Naive thymus-derived CD8-positive, alpha-beta T cell (primary cell): ENCODE measurements at places on chromosomes 11 and 22.

DNA sequence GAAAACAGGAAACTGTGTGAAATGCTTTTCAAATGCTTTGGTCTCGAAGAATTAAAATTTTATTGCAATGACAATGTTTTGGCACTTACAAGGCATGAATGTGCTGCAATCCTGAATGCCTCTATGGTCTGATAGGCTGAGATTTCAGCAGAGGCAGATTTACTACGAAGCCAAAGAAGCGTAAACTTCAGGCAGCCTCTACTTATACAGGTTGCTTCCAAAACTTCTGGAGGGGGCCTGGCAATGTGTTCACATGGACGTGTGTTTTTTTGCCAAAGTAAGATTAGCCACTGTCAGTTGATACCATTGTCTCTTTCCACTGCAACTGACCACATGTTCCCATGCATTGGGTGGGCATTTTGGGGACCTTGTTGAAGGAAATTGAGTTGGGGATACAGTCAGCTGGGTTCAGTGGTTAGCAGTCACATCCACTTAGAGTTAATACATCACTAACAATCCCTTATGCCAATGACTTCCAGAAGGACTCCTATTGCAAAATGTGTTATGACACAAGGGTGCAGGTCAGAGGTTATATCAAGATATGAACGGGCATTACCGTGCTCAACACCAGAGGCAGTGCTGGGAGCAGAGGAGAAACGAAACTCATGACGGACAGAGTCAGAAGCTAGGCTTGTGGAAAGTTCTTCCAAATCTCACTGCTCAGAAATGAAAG lies 48.8 kb downstream of the ABTB2 start:
- no peak for DNase-seq

DNA sequence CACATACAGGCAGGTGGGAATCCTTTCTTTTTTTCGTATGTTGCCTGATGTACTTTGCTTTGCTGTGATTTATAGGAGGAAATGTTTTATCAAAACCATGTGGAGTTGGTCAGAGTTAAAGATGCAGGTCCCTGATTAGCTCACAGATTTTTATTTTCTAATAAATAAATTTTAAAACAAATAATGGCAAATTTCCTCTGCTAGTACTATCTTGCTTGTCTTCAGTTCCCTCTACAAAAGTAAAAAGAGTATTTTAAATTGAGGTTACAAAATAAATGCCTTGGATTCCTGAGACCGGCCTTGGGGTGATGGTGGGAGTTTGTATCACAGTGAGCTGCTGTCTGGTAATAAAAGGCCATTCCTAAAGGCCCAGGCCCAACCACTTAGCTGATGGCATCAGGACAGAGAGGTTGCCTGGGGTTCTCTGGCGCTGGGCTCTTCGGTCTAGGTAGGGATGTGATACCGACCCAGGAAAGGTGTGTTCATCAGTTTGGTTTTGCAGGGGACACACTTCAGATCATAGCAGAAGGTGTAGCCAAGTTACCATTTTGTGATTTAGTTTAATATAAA lies 129.0 kb downstream of the TBC1D22A start:
- DNase-seq = no peak

DNA sequence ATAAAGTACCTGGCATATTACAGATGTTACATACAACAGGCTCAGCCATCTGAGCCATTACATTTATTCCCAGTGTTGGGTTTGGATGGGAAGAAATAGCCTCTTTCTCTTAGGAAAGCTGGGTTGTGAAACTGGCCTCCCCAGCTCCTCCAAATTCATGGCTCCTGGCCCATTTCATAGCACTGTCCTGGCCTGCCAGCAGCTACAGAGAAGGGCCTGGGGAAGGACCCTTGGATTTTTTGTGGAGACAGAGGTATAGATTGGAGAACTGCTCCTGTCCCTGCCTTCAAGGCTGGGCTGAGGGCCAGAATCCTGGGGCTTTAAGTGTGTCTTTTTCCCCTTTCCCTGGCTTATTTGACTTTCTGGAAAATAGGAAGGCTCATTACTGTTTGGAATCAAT lies 18.0 kb downstream of the PKNOX2 start:
- no peak for DNase-seq

DNA sequence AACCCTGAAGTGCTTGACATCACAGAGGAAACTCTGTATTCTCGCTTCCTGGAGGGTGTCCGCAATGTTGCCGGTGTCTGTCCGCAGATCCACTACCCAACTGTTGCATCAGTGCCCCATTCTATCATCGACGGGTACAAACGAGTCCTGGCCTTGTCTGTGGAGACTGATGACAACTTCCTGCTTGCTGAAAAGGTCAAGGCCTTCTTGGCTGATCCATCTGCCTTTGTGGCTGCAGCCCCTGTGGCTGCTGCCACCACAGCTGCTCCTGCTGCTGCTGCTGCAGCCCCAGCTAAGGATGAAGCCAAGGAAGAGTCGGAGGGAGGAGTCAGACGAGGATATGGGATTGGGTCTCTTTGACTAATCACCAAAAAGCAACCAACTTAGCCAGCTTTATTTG lies 42.9 kb upstream of the DAGLA start:
- no peak for DNase-seq

GRCh38 chr22:32493551-32493950 lies 18.9 kb downstream of the FBXO7 start:
- no peak for DNase-seq

GRCh38 chr11:70470127-70470526 lies 71.8 kb downstream of the CTTN start:
- DNase-seq = no peak

GRCh38 chr11:11427140-11427539 lies 74.1 kb upstream of the CSNK2A3 start:
- no peak for DNase-seq

DNA sequence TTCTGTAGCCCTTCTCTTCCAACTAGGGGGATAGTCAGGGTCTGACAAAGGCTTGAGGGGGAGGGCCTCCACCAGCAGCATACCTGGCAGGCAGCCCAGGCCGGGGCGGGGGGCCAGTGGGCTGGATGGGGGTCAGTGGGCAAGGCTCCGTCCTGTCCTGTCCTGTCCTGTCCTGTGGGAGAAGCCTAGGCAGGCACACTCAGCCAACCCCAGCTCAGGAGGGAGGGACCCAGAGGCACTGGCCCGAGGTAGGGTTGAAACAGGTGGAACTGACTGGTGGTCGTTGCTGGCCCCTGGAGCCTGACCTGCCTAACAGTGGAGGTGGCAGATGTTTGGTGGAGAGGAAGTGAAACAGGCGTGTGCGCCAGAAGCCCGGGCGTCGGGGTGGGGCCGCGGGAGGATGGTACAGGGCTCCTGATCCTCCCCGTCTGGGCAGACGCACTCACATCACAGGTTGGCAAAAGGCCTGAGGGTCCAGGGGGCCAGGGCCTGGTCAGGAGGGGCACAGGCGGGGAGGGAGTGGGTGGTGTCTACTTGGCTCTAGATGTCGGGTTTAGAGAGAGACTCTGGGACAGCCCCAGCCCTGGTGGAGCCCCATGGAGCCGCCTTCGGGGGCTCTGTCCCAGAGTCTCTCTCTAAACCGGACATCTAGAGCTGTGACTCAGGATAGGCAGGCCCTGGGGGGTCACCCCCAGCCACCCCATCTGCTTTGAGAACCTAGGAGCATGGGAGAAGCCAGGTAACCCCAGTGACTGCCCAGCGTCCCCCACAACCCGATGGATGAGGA lies 32.5 kb upstream of the GRAMD4 start:
- no peak for DNase-seq

- DNase-seq = no peak
Observed at GRCh38 chr11:32402836-32403235, 32.5 kb downstream of the WT1 start.

- DNase-seq = no peak
Observed at GRCh38 chr22:24727218-24727851, 47.2 kb downstream of the PIWIL3 start.

DNA sequence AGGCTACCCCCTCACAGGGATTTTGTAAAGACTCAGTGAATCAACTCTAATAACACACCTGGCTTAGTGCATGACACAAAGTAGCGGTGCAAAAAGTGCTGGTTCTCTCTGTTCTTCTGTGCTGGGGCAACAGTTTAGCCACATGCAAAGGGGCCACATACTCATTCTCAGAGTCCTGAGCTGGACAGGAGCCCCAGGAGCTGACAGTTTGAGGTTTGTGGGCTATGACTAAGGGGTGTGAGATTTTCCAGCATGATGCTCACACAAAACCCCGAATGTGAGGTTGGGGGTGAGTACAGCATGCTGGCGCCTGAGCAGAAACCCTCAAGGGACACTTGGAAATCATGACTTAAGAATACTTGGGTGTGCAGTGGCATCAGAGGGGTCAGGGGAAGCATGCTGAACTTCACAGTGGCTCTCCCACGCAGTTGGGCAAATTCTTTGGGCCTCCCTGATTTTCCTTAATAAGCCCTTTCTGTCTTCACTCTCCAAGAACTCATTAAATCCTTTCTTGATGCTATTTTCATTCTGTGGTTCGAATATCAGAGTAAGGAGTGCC lies 31.0 kb downstream of the TMPRSS5 start:
- DNase-seq = no peak

DNA sequence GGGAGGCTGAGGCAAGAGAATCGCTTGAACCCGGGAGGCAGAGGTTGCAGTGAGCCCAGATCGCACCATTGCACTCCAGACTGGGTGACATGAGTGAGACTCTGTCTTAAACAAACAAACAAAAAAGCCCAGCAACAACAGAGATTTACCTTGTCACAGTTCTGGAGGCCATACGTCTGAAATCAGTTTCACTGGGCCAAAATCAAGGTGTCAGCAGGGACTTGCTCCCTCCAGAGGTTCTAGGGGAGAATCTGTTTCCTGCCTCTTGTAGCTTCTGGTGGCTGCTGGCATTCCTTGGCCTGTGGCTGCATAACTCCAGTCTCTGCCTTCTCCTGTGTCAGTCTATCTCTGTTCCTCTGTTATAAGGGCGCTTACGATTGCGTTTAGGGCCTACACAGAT lies 1.5 kb downstream of the DDX10 start:
- no peak for DNase-seq

DNA sequence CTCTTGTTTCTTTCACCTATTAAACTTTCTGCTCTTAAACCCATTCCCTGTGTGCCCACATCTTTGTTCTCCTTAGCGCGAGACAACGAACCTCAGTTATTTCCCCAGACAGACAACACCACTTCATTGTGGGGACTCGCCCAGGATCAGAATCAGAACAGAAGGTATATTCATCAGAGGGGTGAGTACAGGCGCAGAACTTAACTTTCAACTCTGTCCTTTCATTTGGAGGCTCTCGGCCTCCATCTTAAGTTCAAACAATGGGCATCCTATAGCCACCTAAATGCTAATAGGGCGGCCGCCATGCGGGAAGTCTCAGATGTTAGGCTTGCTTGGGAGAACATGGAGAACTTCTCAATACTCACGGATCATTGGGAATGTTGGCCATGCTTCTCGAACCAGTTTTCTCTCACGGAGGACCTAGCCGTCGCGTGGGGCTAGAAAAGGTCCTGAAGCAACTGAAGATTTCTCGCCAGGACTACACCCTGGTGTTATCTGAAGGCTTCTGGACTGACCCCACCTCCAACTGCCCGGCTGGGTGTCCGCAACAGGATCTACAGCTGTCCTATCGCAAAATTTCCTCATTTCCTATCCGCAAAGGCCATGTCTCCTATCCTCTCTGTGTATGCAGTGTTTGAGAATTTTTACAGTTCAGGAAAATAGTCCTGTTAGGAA lies 13.4 kb upstream of the HYLS1 start:
- DNase-seq = no peak

DNA sequence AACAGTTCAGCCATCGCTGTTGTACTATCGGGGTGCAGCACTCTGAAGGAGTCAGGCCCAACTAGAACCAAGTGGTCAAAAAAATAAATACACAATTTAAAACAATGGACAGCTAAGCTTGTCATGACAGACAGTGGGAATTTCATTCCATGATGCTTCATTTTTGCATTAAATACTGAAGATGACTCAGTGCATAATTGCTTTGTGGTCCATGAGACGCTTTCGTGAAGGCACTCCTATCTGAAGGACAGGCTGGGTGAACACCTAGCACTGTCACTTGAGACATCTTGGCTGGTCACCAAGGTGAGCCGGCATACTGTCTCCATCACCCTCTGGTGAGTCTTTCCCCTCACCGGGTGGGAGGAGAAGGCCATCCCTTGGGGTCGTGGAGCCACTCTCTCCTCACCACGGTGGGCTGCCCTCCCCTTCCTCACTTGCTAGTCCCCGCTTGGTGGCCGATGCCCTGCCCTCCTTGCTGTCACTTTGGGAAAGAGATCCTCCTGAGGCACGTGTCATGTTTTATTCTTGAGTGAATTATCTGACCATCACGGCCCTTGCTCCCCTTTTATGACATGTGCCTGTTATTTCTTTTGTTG lies 4.9 kb upstream of the TESMIN start:
- DNase-seq = no peak

- DNase-seq = no peak
Observed at GRCh38 chr11:75333807-75334140, 17.7 kb downstream of the ARRB1 start.

DNA sequence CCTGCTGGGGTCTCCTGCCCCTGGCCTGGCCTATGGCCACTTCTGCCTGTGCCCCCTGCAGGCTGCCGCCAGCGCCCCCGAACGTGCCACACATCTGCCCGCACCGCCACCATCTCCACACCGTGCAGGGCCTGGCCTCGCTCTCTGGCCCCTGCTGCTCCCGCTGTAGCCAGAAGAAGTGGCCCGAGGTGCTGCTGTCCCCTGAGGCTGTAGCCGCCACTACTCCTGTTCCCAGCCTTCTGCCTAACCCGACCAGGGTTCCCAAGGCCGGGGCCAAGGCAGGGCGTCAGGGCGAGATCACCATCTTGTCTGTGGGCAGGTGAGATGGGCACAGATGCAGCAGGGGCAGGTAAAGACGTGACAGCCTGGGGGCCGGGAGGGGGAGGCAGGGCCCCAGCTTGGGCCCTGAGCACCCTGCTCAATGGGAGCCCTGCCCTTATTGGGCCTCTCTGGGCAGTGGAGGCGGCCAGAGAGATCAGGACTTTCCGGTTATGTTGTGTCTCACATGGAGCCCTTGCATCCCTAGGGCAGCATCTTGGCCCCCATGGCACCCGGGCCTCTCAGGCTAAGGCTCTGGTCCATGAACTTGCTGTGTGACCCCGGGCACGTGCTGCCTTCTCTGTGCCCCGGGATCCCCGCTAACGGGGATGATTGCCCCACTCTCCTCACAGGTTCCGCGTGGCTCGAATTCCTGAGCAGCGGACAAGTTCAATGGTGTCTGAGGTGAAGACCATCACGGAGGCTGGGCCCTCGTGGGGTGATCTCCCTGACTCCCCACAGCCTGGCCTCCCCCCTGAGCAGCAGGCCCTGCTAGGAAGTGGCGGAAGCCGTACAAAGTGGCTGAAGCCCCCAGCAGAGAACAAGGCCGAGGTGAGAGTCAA lies 18.5 kb downstream of the RELT start:
- DNase-seq = no peak

DNA sequence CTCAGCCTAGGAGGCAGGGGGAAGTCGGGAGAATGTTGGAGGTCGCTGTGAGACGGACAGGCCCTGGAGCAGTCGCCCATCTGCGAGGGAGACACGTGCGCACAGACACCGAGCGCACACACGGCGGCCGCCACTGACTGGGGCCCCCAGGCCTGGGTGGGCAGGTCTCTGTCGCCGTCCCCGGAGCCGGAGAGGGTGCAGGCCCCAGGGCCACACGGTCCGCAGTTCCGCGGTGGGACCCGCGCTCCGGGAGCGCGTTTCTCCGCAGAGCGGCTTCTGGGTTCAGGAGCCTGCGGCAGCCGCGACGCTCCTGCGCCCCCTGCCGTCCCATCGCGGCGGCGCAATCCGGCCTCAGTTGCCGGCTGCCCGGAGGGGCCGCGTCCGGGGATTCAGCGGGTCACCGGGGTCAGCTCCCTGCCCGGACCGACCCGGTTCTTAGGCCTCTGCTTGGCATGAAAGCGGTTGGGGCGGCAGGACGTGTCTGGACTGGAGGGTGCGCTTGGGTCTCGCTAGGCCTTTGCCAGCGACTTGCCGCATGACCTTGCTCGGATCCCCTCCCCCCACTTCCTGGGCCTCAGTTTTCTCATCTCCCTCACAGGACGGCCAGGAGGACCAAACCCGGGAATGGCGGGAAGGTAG lies 31.2 kb downstream of the PDE2A start:
- peak; percentile 56 for DNase-seq
